NCI-H345 (cell line): ENCODE measurements at places on chromosomes 1 and 21.

- DNase-seq = no peak
Observed at GRCh38 chr1:79902418-79902817, 895.9 kb upstream of the ADGRL4 start.

DNA sequence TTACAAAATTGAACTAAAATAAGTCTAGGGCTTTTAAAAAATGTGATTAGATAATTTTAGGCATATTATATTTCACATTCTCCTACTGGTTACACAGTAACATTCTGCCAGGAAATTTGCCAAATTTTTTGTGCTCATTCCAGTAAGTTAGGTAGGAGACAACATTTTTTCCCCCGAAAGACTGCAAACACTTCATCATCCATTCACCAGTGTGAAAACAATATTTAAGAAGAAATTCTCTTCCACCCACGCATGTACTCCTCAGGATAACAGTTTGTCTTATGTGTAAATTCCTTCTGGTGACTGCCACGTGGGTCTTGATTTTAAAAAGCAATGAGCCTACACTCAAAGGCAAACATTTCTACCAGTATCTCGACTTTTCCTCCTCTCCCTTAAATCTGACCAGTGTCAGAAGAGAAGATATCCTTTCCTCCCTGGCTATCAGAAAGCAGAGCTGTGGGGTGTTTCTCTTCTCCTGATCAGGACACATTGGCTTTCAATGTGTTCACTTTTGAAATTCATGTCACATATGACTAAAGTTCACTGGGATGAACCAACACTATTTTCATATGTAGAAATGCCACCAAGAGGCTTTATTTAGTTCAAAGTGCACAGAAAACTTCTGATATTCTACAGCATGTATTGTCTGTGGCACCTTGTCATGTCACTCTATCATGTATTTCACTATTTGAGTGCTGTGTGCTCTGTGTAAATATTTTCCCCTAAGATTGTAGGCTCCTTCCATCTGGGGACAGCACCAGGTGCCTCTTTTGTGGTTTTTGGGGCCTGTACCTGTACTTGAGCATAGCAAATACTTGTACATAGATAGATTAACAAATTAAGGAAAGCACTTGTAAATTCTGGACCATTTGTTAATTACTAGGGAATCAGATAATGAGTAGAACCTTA lies 38.6 kb downstream of the LHX9 start:
- no peak for DNase-seq

DNA sequence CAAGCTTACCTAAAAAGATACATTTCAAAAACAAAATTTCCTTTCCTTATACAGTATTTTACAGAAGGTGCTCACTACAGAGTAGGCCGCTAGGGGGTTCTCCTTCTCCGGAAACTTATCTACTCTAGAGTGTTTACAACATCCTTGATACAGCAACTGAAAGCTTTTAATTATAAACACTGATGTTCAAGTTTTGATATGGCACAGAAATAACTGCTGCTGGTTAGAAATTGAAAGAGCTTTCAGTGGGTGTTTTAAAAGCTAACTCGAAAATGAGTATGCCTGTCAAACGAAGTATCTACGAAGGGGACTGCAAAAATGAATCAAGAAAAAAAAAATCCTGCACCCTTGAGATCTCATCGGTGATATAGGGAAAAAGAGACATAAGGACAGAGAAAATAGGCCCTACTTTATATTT lies 1.0 kb downstream of the YOD1 start:
- peak; percentile 54 for DNase-seq

DNA sequence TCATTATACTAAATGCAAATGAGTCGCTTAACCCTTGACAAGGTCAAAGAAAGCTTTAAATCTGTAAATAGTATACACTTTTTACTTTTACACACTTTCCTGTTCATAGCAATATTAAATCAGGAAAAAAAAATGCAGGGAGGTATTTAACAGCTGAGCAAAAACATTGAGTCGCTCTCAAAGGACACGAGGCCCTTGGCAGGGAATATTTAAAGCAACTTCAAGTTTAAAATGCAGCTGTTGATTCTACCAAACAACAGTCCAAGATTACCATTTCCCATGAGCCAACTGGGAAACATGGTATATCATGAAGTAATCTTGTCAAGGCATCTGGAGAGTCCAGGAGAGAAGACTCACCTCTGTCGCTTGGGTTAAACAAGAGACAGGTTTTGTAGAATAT lies 62.7 kb downstream of the CAPN2 start:
- no peak for DNase-seq

DNA sequence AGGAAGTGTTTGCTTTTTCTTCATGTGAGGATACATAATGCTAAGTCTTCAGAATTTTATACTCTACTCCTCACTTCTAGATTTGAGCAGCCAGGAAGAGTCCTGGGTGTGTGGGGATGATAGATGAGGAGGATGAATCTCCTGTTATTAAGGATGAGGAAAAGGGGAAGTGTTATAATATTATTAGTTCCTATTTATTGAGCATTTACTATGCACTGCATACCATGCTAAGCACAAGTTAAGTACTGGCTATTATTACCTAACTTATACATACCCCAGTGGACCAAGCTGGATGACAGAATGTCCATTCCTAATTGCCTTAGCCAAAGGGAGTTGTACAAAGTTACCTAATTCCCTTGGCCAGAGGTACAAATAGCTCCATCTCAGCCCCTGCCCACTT lies 19.8 kb downstream of the CACHD1 start:
- no peak for DNase-seq

GRCh38 chr1:7650801-7651200 lies 120.3 kb upstream of the VAMP3 start:
- DNase-seq = peak; percentile 82

DNA sequence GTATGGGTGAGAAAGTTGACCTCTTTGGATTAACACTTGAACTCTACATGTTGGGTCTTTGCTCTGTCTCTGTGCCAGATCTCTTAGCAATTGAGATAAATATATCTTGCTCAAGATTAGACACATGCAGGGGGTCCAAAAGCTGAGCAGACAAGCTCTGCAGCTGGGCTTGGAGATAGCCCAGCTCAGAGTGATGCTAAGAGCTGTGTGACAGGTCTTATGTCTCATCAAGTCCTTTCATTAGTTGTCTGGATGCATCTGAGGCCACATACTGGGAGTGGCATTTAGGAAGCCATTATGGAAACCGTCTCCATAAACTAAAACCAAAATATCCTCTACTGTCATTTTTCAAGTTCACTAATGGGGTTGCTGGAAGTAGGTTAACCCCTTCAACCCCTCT lies 289.4 kb upstream of the DUSP10 start:
- no peak for DNase-seq

DNA sequence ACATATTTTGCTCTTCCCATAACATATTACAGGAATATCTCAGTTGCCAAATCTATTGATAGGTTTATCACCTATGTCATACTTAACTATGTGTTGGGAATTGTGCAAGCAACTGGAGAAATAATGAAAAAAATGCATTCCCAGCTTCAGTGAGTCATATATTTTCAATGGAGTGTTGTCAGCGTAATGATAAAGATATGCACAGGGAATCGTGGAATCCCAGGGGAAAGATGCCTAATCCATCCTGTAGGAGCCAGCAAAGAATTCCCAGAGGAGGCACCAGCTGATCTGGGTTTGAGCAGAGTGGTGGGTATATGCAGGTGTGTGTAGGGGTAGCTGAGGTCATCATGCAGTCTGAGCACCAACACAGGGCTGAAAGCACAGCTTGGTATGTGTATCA lies 213.3 kb upstream of the DAB1 start:
- no peak for DNase-seq

DNA sequence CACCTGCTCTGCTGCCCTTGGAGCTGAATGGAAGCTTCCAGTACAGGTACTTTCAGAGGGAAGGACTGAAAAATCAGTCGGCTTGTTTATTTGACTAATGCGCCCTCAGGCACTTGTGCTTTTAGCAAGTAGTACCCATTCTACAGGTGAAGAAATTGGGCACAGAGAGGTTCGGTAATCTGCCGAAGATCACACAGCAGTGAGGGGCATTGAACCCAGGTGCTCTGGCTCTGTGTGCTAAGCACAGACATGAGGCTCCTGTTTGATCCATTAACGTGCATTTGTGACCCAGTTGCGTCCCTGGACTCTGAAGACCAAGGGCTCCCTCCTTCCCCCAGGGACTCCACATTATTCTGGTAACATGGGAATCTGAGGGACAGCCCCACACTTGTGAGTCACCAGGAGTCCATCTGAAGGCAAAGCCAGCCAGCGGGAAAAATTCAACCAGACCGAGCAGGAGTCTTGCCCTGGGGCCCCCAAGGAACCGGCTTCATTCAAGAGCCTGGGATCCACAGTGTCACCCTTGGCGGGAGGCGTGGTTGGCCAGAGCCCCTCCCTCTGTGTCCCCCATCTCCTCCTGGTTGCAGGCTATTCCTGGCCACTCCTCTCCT lies 192.4 kb upstream of the ARHGEF16 start:
- DNase-seq = no peak

- no peak for DNase-seq
Observed at GRCh38 chr1:203182387-203182953, 4.0 kb downstream of the CHI3L1 start.

DNA sequence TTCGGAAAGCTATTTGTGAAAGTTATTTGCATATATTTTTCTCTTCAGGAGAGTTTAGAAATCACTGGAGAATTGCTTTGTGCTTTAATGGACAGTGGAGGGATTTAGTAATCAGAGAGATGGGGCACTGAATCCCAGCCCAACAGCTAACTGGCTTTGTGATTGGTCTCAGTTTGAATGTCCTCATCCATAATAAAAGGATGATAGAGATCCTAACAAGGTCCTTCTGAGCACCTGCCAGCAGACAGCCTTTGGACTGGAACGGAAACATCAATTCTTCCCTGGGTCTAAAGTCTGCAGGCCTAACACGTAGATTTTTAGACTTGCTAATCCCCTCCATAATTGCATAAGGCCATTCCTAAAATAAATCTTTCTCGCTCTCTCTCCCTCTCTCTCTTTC lies 112.0 kb upstream of the ADAMTS5 start:
- no peak for DNase-seq

GRCh38 chr1:207453710-207454045 lies 450 bp upstream of the CR2 start:
- no peak for DNase-seq

GRCh38 chr21:29939104-29939923 lies 482 bp downstream of the GRIK1 start:
- no peak for DNase-seq

DNA sequence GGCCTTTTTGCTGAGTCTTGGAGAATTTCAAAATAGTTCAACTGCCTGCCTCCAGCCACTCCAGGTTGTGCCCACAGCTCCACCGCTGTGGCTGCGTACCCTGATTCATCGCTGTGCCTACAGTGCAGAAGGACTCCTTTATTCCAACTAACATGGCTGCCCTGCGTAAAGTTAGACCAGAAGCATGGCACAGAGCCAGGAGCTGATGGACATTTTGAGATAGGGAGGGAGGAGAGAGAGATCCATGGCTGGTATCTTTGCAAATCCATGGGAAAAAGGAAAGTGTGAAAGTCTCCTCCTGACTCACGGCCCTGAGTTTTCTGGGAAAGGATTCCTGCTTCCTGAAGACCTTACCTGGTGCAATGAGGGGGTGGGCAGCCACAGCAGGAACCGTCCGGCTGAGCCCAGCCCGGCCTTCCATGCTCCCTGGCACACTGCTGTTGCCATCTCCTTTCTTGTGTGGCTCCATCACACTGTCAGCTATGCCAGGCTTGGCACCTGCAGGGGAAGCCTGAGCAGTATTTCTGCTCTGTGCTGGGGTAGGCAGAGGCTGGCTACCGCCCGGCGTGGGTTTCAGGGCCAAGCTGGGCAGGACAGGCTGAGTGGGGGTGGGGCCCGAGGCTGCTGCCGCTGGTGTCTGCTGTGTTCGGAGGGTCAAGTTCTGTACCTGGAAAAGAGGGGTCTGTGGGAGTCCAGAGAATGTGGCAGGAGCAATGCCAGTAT lies 46.0 kb upstream of the A3GALT2 start:
- peak; percentile 62 for DNase-seq

- DNase-seq = no peak
Observed at GRCh38 chr1:221829327-221830015, 87.6 kb upstream of the DUSP10 start.

GRCh38 chr1:8493916-8494540 lies 176.1 kb downstream of the SLC45A1 start:
- no peak for DNase-seq

DNA sequence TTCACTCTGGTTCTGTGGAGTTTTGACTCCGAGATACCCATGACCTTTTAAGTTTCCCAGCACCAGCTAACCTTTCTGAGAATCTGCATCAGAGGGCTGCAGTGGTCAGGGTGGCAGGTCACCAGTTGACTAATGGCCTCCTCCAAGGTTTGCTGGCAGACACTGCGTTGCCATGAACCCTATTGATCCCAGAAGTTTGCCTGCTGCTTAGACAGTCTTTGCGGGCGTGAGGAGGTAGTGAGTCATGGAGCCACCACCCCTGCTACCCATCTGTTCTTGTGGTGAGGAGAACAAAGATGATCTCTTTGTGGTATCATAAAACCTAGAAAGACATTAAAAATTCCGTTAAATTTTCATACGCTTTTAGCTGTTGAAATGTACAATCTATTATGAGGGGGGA lies 180.4 kb downstream of the FGGY start:
- no peak for DNase-seq

DNA sequence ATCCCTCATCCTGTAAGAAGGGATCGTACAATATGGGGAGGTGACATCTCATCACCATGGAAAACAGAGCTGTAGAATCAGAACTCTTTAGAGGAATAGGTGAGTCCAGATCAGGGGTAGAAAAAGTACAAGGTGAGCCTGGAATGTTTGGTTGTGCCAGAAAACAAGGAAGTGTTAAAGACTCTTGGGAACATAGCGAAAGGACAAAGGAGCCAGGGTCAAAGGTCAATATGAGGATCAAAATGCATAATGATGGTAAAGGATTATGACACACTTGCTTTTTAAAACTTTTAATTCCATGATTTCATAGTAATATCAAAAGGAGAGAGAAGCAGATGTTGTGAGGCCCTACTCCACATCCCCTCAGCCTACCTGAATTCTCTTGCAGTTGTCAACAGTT lies 19.2 kb upstream of the TRIM33 start:
- no peak for DNase-seq

DNA sequence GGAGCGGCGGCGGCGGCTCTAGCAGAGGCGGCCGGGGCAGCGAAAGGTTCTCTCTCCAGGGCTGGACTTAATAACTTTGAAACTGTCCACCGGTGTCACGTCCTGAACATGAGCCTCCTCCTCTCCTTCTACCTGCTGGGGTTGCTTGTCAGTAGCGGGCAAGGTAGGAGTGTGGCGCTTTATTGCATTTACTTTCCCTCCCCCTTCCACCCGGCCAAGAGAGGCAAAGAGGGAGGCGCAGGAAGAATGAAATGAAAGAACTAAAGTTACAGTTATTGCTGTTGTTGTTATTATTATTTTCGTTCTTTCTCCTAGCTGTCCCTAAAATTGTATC lies 214 bp downstream of the NCAM2 start:
- DNase-seq = no peak
